ENCODE measurements at places on chromosomes 11 and 22.

GRCh38 chr11:46026606-46027293 lies 94.5 kb downstream of the PHF21A start:
- DNase-seq: no peak

GRCh38 chr22:17115236-17115635 lies 5.9 kb downstream of the TMEM121B start:
- DNase-seq: no peak

DNA sequence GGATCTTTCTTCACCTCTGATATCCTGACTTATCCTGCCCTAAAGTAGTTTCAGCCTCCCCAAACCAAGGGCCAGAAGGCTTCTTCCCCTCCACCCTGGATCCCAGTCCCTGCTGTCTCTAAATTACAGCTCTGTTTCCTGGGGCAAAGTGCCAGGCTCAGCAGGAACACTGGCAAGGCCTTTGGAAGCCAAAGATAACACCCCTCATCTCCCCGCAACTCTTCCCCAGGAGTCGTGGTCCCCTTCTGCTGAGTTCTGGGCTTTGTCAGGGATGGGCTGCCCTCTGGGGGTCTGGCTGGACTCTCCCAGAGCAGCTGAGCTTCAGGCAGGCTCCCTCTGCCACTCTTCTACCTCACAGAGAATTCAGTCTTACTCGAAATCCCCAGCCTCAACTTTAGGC lies 53.8 kb upstream of the AMPD3 start:
- DNase-seq: no peak

DNA sequence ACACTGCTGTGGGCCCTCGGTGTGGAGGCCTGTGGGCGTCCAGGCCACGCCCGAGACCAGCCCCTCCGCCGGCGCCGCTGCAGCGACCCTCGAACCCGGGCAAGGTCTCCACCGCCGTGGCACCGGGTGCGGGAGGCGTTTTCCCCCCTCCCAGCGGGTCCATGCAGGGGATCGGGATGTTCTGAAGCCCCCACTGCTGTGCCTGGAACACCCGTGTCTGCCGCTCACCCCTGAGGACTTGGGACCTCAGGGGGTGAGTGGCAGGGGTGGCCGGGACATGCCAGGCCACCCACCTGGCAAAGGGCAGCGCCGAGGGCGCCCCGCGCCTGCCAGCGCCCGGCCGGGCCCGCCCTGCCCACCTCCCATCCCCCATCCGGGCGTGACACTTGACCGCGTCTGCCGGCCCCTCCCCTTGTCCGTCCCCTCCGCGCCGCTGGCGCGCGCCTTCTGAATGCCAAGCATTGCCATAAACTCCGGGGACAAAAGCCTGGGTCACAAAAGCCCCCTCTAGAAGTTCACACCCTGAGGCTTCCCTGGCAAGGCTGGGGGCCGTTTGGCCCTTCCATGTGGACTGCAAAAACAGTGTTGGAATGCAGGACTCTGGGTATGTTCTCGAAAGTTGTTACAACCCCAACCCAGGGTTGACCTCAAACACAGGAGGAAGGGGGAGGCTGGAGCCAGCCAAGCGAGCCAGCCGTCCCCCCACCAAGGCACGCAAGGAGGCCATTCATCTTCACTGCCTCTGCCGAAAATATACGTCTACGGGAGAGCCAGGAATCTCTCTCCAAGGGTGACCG lies 819 bp upstream of the KCNQ1OT1 start:
- no peak for DNase-seq

GRCh38 chr11:85132851-85133585 lies 494.1 kb downstream of the DLG2 start:
- DNase-seq: no peak

GRCh38 chr11:113831314-113831713 lies 44.1 kb downstream of the USP28 start:
- no peak for DNase-seq

DNA sequence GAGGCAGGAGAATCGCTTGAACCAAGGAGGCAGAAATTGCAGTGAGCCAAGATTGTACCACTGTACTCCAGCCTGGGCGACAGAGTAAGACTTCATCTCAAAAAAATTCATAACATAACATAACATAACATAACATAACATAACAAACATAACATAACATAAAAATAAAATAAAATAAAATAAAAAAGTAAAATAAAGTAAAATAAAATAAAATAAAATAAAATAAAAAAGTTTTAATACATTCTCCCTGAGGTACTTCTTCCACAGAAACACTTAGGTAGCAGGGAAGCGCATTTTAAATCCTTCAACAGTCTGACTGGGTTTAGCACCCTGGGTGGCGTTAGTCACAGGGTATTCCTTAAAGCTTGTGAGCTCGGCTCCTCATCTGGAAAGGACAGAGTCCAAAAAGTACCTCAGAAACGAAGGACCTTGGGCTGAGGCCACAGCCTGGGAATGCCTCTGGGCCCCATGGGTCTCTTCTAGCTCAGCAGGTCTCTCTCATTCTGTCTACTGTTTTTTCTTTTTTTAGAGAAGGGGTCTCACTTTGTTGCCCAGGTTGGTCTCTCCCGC lies 41.7 kb downstream of the MICAL3 start:
- DNase-seq: no peak

DNA sequence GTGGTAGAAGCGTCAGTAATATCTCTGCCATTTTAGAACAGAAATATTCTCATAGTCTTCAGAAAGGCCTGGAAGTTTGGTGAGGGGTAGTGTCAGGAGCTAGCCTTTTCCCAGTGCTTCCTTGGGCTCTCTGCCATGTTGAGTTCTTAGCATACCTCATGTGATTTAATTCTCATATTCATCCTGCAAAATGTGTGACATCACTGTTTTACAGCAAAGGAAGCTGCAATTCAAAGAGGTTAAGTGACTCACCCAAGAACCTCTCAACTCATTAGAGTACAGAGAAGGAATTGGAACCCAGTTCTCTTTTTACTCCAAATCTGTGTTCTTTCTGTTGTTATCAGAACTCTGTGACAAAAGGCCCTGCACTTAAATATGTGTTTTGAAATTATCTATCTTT lies 72.1 kb downstream of the RNF169 start:
- DNase-seq: no peak

DNA sequence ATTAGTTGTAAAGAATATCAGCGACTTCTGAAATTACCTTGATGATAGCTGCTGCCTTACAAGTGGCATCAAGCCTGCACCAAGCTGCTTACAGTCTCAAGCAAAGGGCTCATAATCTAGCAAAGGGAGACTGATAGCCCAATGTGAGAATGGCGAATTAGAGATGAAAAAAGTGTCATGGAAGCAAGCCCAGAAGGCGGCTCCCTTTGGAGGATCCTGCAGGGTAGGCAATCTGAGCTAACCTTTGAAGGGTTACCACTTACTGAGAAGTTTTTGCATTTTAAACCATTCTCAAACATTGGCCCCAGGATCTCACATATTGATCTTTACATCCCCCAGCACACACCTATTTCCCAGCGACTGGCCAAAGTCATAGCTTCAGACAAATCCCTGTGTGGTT lies 18.5 kb downstream of the GAB2 start:
- DNase-seq: no peak

DNA sequence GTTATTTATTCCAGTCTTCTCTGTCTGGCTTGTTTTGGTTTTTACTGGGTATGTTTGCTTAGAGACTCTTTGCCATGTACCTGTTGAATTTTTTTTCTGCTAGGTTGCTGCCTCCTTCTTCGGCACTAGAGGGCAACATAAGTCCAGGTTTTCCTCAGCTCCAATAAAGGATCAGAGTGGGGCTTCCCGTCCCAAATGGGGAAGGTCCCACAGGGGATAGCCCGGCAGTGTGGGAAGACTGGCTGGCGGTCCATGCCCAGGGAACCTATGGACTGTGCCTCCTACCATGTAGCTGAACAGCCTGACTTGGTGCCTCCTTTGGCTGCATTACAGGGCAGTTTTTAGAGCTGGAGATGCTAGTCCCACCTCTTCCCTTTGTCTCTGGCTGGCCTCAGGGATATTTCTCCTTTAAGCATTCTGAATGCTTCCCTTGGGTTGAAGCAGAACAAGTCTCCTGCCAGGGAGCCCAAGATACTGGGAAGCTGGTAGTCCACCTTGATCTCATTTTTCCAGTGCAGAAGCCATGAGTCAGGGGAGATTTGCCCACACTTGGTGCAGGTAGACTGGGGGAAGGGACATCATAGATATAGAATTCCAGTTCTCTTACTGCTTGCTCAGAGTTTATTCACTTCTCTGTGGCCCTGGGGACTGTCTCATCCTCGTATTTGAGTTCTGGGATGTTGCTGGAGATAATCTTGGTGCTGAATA lies 60.2 kb downstream of the BRD1 start:
- DNase-seq: peak; percentile 82

- DNase-seq: no peak
Measured at GRCh38 chr22:50734986-50735738, 2.8 kb upstream of the ACR start.

DNA sequence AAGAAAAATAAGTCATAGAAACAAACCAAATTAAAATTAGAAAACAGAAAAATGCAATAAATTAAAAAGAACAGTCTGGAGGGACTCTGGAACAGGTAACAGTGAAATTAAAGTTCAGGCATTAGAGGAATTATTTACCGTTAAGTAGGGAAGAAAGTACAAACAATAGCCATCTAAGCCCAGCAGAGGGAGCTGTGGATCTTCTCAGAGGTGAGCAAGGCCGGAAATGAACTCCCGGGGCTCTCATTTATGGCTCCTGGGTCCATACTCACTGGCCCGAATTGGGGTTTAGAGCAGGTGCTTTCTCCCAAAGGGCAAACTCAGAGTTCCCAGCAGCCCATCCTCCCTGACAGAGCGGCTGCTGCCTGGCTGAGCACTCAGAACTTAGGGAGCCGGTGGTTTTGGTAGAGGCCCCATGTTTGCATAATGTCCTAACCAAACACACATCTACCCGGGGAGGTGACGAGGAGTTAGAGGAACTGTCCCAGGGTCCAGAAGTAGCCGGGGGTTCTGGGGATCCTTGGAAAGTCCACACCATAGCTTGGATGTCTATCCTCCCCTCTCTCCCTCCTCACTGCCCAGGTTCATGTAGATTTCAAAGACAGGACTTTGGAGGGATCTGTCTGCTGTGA lies 87.8 kb upstream of the VPREB1 start:
- peak; percentile 76 for DNase-seq

GRCh38 chr22:36333644-36334043 lies 54.1 kb downstream of the MYH9 start:
- DNase-seq: no peak

DNA sequence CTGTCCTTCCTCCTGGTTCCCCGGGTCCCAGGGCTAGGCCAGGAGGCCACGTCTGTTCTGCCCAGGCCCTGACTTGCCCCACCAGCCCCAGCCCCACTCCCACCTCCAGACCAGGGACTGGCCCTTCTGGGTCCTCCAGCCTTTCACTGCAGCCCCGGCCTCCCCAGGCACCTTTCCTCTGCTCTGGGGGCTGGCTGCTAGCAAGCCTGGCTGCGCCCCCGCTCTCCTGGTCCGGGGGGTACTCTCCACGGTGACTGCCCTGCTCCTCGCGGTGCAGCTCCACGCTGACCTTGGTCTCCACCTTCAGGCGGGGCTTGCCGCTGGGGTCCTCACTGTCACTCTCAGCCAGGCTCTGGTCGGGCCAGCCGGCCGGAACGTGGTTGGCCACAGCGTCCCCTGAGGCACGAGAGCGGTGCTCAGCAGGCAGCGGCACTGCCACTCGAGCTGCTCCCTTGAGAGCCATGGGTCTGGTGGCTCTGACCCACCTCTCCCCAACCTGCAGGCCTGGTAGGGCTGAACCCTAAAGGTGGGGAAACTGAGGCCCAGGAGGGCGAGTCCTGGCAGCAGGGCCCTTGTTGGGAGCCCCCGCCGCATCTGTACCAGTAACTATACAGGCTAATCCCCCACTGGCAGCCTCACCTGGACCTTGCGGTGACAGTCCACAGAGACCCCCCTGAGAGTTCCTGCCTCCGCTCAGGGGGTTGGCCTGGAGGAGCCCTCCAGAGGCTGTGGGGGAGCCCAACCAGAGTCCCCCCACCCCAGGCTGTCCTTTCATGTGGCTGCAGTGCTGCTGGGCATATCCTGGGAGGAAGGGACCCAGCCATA lies 29.0 kb downstream of the TRMU start:
- DNase-seq: no peak

- DNase-seq: no peak
Measured at GRCh38 chr11:33622806-33623205, 77.8 kb downstream of the C11orf91 start.

GRCh38 chr11:69012092-69013008 lies 696 bp downstream of the MRGPRF start:
- no peak for DNase-seq

DNA sequence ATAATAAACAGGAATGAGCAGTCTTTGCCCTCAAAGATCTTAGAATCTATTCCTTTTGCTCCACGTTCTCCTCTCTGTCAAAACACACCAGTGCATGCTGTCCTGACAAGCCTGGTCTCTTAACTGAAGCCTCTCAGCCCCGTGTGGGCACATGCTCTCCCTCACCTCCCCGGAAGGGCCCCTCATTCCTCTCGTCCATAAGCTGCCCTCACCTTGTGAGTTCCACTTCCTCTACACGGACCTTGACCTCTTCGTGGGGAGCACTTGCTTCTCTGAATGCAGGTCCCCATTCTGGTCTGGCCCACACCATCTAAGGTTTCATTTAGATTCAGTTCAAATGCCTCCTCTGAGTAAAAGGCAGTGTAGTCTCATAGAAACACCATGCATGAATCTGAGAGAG lies 412.3 kb upstream of the SYN3 start:
- DNase-seq: no peak

DNA sequence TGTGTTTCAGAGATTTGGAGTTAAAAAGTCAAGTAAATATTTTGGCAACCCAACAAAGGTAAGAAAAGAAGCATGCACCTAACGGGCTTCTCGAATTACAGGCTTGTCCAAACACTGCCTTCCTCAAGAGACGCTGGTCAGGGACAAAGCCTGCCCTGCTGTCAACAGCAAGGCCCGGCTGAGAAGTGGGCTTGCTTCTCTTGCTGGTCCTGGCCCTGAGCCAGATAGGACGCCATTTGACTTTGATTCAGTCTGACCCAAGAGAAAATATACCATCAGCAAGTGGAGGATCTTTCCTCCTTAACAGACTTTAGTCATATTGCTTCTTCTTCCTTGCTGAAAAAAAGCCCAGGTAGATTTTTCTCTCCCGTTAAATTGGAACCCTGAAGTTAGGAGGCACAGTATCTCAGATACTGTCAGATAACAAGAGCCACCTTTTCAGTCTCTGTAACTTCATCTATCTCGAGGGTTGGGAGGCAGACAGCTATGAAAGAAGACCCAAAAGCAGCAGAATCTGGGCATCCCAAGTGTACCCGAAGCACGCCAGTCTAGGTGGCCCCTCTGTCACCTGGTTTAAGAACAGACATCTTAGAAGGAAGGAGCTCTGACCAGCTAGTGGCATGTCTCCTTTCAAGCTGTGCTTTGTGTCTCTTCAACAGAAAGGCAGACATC lies 57.5 kb downstream of the C22orf31 start:
- DNase-seq: no peak

- DNase-seq: no peak
Measured at GRCh38 chr22:37381489-37381888, 45.8 kb downstream of the ELFN2 start.

Data from D341Med (cell line).